Retina (tissue), 1 donor: ENCODE measurements at places on chromosomes 5 and 9.
A peak's percentile ranks its signal among the peaks of the same experiment; 100 is the strongest.

DNA sequence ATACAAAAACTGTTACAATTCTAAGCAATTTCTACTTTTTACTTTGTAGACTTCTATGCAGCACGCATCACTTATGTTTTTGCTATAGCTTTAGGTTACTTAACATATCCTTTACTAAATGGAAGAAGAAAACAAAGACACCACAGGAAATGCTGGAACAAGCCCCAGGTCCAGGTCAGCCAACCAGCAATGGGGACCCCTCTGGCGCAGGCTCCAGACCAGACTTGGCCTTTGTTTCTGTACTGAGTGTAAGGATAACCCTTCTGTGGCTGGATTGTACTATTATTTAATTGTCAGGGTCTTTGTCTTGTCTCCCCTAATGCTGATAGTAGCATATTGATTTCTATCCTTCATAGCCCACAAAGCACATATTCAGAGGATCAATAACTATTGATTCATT lies 4.2 kb downstream of the SEMA4D start:
- DNase-seq = peak; percentile 27

- DNase-seq = no peak
Measured at GRCh38 chr9:102609461-102609860, 385.7 kb upstream of the CYLC2 start.

- no peak for DNase-seq
Measured at GRCh38 chr9:83468821-83469220, 69.4 kb downstream of the FRMD3 start.

DNA sequence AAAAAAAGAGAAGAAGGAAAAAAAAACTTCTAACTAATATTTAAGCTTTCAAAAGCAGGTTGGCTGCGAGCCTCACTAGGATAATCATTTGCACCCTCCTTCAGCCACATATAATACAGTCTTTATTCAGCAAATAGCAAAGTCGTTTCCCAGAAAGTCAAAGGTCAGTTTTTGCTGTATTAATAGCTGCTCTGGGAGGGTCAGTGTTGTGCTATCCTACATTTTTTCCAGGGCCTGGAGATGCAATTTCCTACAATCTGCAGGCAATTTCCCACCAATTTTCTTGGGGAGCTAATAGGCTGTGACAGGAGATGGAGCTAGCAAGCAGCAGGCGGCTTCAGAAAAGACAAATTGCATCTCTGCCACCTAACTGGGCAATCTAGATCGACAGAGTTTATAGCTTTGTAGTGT lies 136.8 kb downstream of the TLE1 start:
- peak; percentile 73 for DNase-seq

- DNase-seq = no peak
Measured at GRCh38 chr5:164054461-164054860, 549.0 kb downstream of the MAT2B start.

DNA sequence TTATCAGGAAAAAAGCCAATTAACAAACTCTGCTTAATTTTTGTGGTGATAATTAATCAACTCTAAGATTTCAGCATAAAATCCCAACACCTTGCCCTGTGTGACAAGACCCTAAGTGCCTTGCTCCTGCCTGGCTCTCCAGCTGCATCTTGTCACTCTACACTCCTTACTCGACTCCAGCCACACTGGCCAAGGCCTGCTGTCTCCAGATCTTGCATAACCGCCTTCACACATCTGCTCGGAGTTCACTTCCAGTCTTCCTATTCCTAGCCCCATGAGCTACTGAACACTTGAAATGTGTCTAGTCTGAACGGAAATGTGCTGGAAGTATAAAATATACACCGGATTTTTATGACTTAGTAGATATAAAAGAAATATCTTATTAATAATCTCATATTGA lies 259.6 kb downstream of the EPB41L4A start:
- no peak for DNase-seq

DNA sequence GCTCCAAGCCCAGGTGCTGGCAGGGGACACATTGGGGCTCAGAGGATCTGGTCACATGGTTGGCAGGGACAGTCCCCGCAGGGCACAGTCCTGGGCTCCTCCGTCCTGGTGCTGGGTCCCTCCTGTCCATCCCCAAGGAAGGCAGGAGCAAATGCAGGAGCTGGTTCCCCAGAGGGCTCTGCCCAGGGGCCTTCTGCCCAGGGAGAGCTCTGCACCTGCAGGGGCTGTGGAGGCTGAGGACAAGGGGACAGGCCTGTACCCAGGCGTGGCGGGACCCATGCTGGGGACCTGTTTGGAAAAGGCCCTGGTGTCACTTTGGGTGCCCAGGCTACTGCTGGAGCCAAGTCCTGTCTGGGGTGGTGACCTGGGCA lies 7.2 kb downstream of the SPATA31E1 start:
- DNase-seq = no peak

DNA sequence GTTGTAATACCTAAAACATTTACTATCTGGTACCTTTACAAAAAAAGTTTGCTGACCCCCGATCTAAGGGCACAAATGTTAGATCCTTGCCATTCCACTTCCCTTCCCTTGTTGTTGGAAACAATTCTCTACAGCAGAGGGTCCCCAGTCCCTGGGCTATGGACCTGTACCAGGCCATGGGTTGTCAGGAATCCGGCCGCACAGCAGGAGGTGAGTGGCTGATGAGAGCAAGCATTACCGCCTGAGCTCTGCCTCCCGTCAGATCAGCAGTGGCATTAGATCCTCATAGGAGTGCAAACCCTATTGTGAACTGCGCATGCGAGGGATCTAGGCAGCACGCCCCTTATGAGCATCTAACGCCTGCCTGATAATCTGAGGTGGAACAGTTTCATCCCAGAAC lies 248.5 kb downstream of the AP3B1 start:
- DNase-seq = no peak

DNA sequence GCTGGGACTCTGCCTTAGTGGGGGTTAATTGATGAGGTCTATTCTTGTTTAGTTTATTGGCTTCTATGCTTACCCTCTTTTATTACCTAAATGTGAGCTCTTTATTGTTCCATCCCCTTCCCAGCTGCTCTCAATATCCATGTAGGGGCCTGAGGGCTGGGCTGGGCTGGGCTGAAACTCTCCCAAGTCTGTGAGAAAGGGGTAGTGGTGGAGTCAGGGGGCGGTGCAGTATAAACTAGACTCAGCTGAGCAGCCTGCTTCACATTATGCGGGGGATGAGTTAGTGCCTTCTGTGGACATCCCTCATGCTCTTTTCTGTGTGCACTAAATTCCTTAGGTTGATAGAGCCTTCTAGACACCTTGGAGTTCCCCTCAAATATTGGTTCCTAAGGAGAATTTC lies 451.8 kb upstream of the PTGER4 start:
- DNase-seq = no peak

DNA sequence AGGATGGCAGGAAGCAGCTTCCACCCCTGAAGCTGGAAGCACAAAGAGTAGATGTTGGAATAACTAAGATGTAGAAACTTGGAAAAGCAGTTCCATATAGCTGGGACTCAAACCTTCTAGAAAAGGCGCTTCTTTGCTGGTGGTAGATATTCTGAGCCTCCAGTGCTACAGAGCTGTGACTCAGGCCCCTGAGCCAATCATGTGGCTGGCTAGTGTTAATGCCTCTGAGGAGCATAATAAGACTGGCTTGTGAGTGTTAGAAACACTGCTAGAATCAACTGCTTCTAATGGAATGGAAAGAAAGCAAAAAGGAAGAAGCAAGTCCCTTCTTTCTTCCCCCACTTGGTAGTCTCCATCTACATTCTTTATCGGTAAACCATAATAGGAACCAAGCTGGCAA lies 234.2 kb upstream of the DMAC1 start:
- no peak for DNase-seq

DNA sequence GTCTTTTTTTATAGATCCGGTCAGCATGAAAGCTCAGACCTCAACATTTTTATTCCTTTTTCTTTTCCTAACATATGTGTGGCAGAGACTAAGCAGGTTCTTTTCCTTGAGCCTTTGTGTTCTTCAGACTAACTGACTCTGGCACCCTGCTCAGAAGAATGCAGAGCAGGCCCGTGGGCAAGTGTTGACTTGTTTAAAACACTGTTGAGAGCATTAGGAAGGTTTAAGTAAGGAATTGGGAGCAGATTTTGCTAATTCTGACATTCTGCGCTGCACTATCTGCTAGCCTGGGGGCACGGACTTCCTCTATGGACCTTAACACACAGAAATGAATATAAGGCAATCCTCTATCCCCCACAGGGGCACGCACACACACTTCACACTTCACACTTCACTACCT lies 182.5 kb upstream of the PIK3R1 start:
- no peak for DNase-seq

- DNase-seq = no peak
Measured at GRCh38 chr5:171720086-171720485, 65.5 kb upstream of the SMIM23 start.

DNA sequence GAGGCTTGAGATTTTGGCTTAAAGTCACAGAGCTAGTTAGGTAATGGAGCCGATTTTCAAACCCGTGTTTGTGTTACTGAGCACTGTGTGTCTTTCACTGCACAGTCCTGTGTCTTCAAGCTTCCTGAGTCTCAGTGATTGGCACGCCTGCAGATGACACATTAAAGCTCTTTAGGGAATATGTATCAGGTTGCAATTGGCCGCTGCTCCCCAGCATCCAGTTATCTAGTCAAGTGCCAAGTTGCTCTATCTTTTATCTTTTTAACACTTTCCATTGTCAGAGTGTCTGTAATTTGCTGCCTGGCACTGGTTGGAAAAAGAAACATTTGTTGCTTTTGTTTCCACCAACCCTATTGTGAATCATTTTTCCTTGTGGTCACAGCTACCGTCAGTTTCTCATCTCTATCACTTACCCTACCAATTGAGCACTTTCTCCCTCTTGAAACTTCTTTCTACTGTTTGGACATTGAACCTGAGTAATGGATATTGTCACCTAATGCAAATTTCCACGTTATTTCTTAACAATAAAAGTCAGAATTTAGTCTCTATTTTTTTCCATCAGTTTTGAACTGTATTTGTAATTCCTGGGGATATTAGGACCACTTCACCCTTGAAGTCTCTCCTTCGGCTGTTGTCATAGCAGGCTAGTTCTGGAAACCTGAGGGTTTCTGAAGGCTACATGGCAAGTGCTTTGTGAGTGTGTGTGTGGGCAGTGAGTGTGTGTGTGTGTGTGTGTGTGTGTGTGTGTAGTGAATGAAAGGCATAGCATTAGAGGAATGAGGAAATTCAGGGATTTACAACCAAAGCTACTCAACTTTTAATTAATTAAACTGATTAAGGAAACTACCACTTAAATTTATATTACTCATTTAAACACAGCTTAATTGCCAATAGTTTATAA lies 274.3 kb downstream of the ISL1 start:
- DNase-seq = no peak

- peak; percentile 41 for DNase-seq
Measured at GRCh38 chr5:8756498-8757084, 789.3 kb downstream of the SEMA5A start.

- no peak for DNase-seq
Measured at GRCh38 chr5:66170195-66170919, 26.3 kb downstream of the SREK1 start.

- no peak for DNase-seq
Measured at GRCh38 chr5:156121234-156121633, 205.7 kb upstream of the SGCD start.

DNA sequence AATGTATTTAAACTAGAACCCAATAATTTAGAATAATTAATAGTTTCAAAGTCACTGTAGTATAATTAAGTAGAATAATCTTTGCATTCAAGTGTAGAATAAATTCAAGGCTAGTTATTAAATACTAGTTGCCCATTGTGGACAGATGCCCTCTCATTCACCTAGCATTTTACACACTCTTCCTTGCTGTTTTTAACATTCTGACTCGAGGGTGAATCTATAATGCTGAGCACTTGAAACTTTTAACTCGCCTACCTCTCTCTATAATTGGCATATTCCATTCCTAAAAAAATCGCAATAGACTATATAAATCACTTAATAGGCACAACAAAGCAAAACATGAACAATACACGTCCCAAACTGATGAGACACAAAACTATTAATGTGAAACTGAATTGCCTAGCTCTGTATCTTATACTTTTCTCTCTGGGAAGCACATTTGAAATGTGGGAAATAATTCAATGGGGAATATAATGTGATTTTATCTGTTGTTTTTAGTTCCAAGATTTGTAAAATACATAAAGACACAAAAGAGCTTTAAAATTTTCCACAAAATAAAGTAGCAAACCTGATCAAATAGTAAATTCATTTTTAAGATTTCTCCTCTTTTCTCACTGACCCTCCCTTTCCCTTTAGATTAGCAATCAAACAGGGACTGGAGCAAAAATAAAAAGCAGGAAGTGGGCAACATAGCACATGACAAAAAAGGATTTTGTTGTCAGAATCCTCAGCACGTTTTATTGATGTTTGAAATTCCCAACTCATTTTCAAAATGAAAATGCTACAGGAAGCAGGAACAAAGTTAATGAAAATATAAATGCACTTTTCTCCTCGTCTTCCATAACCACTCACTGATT lies 295.6 kb downstream of the PDE4D start:
- no peak for DNase-seq

- no peak for DNase-seq
Measured at GRCh38 chr5:116388564-116389258, 185.9 kb downstream of the SEMA6A start.

DNA sequence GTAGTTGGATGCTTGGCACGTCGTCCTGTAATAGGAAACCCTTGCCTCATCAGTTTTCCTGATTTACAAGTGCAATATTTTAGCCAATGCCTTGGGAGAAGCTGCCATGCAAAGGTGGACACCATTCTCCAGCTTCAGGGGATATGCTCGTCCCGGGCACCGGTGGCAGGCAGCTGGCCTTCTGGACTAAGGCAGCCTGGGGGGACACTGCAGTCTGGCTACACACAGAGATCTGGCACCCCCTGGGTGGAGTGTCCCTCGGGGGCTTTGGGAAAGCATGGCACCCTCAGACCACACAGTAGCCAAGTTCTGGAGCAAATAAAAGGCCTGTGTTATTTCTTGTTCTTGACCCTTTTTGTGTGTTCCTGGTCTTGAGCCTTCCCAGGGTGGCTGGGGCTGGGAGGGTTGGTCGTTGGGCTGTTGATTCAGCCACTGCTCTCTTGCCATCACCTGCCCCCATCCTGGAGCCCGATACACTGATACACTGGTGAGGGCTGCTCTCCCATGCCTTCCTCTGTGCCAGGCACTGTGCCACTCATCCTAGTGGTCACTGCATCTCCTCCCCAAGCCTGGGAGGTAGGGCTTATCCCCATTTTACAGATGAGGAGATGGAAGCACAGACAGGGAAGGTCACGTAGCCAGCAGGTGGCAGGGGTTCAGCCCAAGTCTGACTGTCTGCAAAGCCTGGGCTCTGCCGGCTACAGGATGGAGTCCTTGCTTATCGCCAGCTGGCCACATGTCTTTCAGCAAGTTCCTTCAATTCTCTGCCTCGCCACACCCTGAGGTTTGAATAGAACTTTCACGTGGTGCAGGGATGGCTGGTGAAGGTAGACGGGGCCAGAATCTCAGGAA lies 134.1 kb downstream of the RGS3 start:
- no peak for DNase-seq
